Activated CD4-positive, alpha-beta T cell treated with anti-CD3 and anti-CD28 coated beads, Interleukin-2, amount 10 ng/mL, durations not matched to agents 7 days and 5 days (primary cell): ENCODE measurements at places on chromosomes 2 and 18. TPM values are rescaled to one million over a fixed set of nuclear protein-coding genes. Genes with fewer than 3 reads are reported as not detected.

GRCh38 chr2:142165790-142166189 is 35.0 kb upstream of the LRP1B start:
- DNase-seq = no peak
- H3K36me3 ChIP-seq = no peaks in the 10 kb centered on the region
- H3K4me3 ChIP-seq = no peak overlapping the region
- no peaks in the 10 kb centered on the region for H3K27me3 ChIP-seq
- H3K27ac ChIP-seq = no peak overlapping the region

DNA sequence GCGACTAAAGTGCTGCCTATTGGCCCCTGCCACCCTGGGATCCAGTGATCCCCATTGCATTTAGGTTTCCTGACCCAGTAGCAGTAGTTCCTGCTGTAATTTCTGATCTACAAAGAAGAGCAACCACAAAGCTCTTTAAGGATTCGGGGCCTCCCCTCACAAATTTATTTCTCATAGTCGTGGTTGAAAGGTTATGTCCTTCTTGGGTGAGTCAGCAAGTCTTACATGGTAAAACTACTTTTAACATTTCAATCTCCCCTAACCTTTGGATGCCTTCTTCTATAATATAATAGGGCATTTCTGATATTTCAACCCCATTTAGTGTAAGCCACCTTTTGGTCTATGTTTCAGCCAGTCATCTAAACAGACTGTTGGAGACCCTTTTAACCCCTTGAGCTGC is 14.9 kb downstream of the PIKFYVE start:
- H3K4me1 ChIP-seq = peaks cover 8% of the 10 kb centered on the region
- H3K4me3 ChIP-seq = no peak overlapping the region
- no peak for DNase-seq
- H3K27me3 ChIP-seq = no peaks in the 10 kb centered on the region
- H3K27ac ChIP-seq = no peak overlapping the region
- H3K36me3 ChIP-seq = peaks cover 78% of the 10 kb centered on the region

GRCh38 chr18:12921178-12921577 is 26.6 kb upstream of the SEH1L start:
- H3K36me3 ChIP-seq = no peaks in the 10 kb centered on the region
- H3K27me3 ChIP-seq = peaks cover 9% of the 10 kb centered on the region
- H3K27ac ChIP-seq = peak overlapping the region; percentile 66

DNA sequence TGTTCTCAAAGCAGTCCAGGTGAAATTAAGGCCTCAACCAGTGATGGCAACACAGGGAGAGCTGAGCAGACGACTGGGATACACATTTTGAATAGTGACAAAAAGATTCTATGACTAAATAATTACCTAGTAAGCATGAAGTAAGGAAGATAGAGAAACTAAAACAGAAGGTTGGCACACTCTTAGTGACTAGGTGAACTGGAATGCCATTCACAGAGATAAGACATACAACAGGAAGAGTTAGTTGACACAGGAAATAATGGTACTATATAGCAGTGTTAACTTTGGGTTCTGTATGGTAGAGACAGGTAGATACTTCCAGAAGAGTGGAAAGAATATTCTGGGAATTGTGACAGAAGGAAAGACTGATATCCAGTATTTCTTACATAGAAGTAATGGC is 181.8 kb upstream of the NT5C1B start:
- no peak for DNase-seq
- H3K4me1 ChIP-seq = no peaks in the 10 kb centered on the region
- H3K27ac ChIP-seq = no peak overlapping the region
- H3K27me3 ChIP-seq = no peaks in the 10 kb centered on the region

DNA sequence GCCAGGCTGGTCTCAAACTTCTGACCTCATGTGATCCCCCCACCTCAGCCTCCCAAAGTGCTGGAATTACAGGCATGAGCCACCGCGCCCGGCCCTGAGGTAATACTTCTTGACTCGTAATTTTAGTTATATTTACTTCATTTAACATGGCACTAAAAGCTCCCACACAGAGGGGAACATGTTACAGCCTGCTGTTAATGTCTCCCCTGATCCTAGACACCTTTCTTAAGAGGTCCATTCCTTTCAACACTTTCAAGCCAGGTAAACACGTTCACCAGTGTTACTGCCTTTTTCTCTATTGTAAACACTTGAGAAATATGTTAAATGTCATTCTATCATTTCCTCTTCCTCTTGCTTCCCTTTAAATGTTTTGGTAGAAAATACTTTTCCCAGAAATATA is 161.4 kb downstream of the METTL4 start:
- no peak overlapping the region for H3K27ac ChIP-seq
- H3K27me3 ChIP-seq = peaks cover 2% of the 10 kb centered on the region
- DNase-seq = no peak
- no peaks in the 10 kb centered on the region for H3K36me3 ChIP-seq
- no peak overlapping the region for H3K4me3 ChIP-seq
- no peaks in the 10 kb centered on the region for H3K4me1 ChIP-seq

- peaks cover 43% of the 10 kb centered on the region for H3K36me3 ChIP-seq
- no peak overlapping the region for H3K27ac ChIP-seq
- no peak for DNase-seq
- peaks cover 62% of the 10 kb centered on the region for H3K4me1 ChIP-seq
- no peaks in the 10 kb centered on the region for H3K27me3 ChIP-seq
Measured at GRCh38 chr2:19894134-19894792, 7.5 kb downstream of the TTC32 start.

DNA sequence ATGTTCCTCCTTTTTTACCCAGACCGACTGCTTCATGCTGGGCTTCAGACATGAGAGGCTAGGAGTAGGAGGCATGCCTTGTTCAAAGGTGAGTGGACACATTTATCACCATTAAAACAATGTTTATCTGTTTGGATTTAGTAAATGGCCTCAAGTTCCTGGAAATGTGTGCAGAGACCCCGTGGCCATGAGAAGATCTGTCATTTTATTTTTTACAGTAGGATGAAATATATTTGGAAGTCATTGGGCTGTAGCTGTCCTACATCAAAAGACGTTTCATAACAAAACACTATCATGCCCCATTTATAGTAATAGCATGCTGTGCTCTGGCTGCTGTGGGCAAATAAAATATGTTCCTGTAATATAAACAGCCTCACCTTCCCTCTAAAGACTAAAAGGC is 403.9 kb upstream of the TNP1 start:
- peaks cover 9% of the 10 kb centered on the region for H3K27me3 ChIP-seq
- DNase-seq = no peak

GRCh38 chr2:197998702-197999101 is 194.3 kb downstream of the PLCL1 start:
- no peak overlapping the region for H3K4me3 ChIP-seq
- peaks cover 12% of the 10 kb centered on the region for H3K4me1 ChIP-seq
- no peak for DNase-seq
- no peak overlapping the region for H3K27ac ChIP-seq

DNA sequence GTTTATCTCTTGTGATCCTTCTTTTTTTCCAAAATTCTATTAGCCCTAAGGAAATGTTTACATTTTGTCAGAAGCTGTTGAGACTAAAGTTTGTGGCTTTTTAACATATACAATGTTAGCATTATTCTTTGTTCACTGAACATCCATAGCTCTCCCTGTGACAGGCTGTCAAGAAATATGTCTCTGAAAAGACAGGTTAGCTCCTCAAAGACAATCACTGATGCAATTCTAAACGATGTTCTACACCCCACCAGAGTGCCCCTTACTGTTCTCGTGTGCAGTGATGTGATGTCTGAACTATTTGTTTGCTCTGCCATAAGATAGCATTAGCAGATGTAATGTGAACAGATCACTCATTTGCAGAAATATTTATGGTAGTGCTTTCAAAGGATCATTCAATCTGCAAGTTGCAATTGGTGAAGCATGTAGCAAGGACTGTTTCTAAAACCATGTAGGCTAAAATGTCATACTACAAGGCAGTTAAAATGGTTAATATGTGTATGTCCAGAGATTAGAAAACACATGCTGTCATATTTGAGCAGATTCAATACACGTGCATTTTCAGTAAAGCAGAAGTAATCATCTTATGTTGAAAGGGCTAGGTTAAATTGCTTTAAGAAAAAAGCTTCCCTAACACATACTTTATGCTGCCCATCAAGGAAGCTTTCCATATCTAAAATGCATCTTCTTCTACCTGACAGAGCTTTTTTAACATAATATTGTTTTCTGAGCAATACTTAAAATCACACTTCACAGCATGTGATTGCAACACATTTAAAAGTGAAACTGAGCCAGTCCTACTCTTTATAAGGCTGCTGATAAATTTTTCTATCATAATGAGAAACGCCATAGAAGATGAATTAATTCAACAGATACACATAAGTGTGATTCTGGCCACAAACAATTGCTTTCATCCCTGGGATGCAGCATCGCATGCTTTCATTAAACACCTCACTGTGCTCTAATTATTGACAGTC is 285.7 kb upstream of the UBE2E3 start:
- no peak overlapping the region for H3K27ac ChIP-seq
- H3K27me3 ChIP-seq = no peaks in the 10 kb centered on the region
- H3K4me3 ChIP-seq = no peak overlapping the region
- no peak for DNase-seq

- H3K27ac ChIP-seq = no peak overlapping the region
- H3K27me3 ChIP-seq = no peaks in the 10 kb centered on the region
- H3K4me1 ChIP-seq = peaks cover 10% of the 10 kb centered on the region
- no peak for DNase-seq
Measured at GRCh38 chr2:224551693-224552092, 33.5 kb downstream of the CUL3 start.

GRCh38 chr2:44620189-44620990 is 258.6 kb downstream of the CAMKMT start:
- no peak for DNase-seq
- no peak overlapping the region for H3K27ac ChIP-seq
- H3K4me3 ChIP-seq = no peak overlapping the region
- peaks cover 2% of the 10 kb centered on the region for H3K4me1 ChIP-seq
- H3K27me3 ChIP-seq = no peaks in the 10 kb centered on the region

DNA sequence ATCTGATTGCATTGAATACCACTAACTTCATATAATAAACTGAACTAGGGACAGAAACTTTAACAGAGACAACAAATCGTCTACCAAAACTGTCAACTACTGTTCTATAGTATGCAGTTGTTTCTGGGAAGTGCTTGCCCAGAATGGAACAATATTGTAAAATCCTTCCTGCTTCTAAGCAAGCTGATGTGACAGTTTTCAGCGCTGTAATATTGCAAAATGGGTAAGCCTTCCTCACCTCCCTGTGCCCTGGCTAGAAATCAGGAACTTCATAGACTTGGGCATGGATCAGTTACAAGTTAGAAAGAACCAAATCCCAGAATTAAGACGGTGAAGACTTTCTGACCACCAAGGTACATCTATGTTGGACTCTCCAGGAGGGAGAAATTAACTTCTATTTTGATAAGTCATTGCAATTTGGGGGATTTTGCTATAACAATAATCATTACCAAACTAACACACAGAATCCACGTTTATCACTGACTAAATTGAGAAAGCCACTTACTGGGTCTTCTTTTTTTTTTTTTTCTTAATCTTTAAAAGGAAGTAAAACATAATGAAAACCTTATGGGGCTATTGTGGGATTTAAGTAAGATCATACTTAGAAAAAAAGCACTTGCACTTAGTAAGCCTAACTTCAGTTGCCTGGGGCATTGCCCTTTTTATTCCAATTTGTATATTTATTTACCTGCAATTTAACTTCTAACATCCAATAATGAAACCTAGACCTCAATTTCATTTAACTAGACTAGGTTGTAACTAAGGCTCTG is 261.5 kb downstream of the TRIB2 start:
- no peak overlapping the region for H3K4me3 ChIP-seq
- H3K27me3 ChIP-seq = peaks cover 26% of the 10 kb centered on the region
- no peak for DNase-seq
- no peaks in the 10 kb centered on the region for H3K4me1 ChIP-seq

DNA sequence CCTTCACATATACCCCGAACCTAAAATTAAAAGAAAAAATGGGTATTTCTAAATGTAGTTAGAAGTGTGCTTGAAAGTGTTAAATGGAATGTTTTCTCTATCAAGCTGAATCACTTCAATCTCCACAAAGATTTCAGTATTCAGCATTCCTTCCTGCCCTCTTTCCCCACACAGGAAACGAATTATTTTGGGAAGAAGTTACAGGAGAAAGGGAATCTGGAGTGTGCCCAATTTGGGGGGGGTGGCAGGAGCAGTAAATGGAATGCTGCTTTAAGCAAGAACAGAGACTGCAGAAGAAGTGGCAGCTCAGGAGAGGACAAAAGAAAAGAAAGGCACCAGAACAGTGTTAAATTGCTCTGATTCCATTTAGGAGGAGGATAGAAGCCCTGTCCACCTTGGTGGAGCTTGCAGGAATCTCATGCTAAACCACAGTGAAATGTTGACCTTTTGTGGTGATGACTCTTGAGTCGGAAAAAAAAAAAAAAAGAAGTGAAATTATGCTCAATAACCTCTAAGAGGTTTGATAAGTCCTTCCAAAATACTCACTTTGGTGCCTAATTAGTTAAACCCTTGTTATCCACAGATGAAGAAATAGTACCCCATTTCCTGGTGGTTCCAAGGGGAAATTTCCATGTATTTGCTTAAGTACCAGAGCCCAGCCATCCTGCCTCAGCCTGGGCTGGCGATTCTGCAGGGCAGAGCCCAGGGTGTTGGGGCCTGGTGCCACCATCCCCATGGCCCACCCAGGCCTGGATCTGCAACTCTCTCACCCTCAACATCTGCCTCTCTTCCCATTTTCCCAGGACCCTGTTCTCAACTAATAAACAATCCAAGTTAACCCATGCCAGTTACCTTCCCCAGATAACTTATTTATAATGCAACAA is 56.5 kb downstream of the MYO5B start:
- peaks cover 20% of the 10 kb centered on the region for H3K27me3 ChIP-seq
- no peaks in the 10 kb centered on the region for H3K36me3 ChIP-seq
- no peak overlapping the region for H3K27ac ChIP-seq
- no peak overlapping the region for H3K4me3 ChIP-seq
- DNase-seq = no peak

DNA sequence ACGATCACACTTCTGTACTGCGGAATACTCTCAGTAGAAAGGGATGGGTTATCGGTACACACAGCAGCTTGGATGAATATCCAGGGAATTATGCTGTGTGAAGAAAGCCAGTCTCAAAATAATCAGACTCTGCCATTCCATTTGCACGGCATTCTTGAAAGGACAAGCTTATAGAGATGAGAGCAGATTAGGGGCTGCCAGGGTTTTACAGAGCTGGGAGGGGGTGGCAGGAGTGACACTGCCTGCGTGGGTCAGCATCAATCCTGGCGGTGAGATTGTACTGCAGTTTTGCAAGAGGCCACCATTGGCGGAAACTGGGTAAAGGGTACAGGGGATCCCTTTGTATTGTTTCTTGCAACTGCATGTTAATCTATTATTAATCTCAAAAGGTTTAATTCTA is 16.6 kb downstream of the KCNG2 start:
- no peak for DNase-seq
- no peaks in the 10 kb centered on the region for H3K36me3 ChIP-seq
- no peak overlapping the region for H3K27ac ChIP-seq
- no peaks in the 10 kb centered on the region for H3K4me1 ChIP-seq

Gene FOXD4L1
- total RNA-seq = 0.25 TPM

Gene HOXD13
- not detected for total RNA-seq

Gene CDKL4
- total RNA-seq = 0.50 TPM

Gene MATN3
- not detected for total RNA-seq

Gene MAP2
- 0.12 TPM for total RNA-seq

Gene TMEFF2
- total RNA-seq = not detected
